ENCODE measurements at places on chromosomes 3 and 15.

DNA sequence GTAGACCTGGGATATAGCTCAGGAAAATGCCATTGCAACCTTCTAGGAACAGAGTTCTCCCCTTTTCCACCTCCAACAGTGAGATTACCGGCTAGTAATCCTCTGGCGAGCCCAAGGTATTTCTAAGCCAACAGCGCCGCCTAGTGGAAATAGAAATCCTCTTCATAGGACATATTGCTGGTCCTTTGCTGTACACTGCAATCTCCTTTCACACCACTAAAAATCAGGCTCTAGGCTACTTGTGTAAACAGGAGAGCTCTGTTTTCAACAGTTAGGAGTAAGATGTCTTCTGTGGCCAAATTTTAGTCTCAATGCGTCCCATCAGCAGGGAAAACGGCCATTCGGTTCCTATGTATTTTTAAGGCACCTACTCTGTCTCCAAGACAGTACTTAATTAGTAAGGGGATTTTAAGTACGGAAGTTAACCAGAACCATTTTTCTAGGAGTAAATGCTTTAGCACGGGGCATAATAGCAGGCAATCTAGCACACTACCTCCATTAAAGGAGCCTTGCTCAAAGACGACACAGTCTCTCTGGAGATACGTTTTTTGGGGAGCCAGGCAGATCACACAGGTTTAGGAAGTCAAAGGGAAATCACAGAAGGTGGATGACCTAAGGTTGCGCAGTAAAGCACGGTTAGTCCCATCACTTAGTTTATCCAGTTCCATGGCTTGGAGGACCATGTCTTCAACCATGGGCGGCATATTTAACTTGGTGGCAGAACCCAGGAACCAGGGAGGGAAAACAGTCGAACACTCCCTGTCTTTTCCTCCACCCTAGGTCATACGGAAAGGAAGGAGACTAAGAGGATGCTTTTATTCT, 43.8 kb downstream of the NCEH1 start:
- peak; percentile 79 for DNase-seq

GRCh38 chr3:14640157-14640562, 11.4 kb upstream of the CCDC174 start:
- DNase-seq = no peak

DNA sequence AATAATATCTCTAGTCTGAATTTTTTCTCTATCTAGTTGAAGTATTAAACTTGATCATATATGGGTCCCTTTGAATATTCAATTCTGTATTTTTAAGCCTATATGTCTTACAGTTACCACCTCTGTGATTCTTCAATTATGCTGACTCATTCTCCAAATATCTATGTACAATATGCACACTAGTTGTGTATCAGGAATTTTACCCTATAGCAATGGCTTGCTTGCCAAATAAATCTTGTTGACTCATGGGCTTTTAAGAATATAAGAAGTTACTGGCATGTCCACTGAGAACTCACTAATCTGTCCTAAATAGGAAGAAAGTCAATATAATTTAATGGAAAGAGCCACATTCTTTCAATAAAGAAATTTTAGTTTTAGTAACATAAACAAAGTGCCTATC, 656.3 kb downstream of the RBMS3 start:
- DNase-seq = no peak

- DNase-seq = no peak
These were observed 200.0 kb downstream of the CACNA2D3 start for GRCh38 chr3:54322354-54322753.

- DNase-seq = no peak
These were observed 497.0 kb upstream of the CCDC54 start for GRCh38 chr3:106880206-106880605.

- no peak for DNase-seq
These were observed 4.7 kb upstream of the CEP97 start for GRCh38 chr3:101719604-101720185.

Measured in NCI-H1092 treated with DMSO at 0.1 percent for 48 hours (cell line).